HuH-7.5 (cell line): ENCODE measurements at places on chromosomes 1 and 21.

DNA sequence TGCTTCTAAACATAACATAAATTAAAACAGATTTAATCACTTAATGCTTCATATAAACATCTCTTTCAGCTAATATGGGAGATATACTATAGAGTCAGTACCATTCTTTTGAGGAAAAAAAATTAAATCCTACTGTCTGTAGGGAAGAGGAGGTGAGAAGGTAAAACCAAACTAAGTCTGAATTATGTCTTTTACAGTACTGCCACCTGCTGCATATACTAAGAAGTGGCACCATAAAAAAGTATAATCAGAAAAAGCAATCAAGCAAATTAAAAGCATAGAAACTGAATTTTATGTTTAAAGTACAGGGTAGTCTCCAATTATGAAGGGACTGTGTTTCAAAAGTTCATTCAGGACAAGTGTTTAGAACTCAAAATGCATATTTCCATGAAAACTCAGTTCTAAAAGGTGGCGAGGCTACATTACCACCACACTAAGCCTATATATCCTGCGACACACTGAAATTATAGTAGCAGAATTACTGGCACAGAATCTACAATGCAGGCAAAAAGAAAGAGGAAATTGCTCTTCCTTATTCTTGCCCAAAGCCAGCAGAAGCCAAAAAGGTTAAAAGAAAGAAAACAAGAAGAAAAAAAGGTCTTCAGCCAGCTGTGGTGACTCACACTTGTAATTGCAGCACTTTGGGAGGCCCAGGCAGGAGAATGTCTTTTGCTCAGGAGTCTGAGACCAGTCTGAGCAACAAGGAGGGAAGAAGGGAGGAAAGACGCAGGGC lies 9.0 kb downstream of the NSL1 start:
- no peak for DNase-seq

DNA sequence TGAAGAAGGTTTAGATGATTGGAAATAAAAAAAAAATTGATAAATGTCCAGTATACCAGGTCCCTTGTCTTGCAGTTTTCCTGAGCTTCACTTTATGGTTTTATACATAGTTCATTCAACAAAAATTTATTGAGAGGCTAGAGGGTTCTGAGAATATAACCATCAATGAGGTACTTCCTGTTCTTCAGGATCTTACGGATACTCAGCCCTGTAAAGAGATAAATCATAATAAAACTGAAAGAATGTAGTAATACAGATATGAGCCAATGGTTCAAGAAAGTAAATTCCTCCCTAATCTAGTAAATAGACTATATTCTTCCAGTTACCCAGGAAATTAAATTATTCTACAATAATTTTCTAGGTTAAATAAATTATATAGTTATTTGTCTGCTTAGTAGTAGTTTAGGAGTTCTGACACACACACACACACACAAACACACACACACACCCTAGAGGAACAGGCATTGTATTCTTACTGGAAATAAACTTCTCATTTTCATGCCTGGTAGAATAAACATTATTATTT lies 70.4 kb upstream of the HMCN1 start:
- DNase-seq, result no peak

GRCh38 chr1:41919764-41920397 lies 1.2 kb upstream of the HIVEP3 start:
- no peak for DNase-seq

GRCh38 chr1:234600418-234601281 lies 9.3 kb downstream of the IRF2BP2 start:
- peak; percentile 51 for DNase-seq

GRCh38 chr1:43065616-43066399 lies 106.3 kb downstream of the EBNA1BP2 start:
- DNase-seq, result no peak

GRCh38 chr1:93908394-93909145 lies 660 bp downstream of the GCLM start:
- DNase-seq, result peak; percentile 24

GRCh38 chr1:153337980-153338853 lies 10.4 kb downstream of the PGLYRP4 start:
- no peak for DNase-seq

DNA sequence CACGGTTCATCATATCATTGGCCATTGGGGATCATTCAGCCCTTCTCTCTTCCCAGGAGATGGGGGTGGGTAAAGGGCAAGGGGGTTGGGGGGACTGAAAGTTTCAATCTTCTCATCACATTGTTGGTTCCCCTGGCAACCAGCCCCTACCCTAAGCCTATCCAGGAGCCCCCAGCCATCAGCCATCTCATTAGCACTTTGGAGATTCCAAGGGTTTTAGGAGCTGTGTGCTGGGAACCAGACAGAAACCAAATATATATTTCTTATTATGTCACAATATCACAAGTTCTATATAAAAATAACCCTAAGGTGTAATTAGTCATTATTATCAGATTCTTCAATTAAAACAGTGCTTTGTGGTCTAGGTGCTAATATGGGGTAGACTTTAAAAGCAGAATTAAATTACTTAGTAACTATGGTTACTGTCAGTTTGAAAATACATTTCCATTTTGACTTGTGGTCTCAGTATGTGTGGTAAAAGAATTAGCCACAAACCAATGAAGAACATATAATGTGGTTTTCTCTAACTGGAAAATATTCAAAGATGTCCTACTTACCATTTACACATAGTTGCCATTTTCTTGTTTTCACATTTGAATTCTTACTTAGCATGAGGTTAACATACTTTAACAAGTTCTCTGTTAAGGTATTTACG lies 28.1 kb downstream of the IL23R start:
- no peak for DNase-seq

GRCh38 chr1:1426496-1427105 lies 5.5 kb upstream of the ANKRD65 start:
- peak; percentile 15 for DNase-seq

GRCh38 chr1:197544553-197544952 lies 230.7 kb downstream of the DENND1B start:
- DNase-seq, result no peak

DNA sequence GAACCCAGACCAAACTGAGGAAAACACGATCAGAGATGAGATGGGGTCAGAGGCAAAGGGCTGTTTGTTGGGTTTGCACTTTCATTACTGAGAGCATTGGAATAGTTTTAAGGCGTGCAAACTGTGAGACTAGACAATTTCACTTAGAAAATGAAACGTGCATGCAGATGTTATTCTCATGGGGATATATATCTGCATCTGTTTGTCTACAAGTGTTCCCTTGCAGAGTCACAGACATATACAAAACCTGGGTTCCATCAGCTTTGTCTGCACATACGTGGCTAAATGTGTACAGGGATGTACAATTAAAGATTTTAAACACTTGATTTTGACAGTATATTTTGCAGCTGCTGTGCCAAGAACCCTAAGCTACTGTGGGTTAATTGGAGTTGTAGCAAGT lies 355.4 kb downstream of the KIF26B start:
- no peak for DNase-seq

GRCh38 chr1:183600136-183600535 lies 9.9 kb upstream of the NCF2 start:
- DNase-seq, result no peak
